Immature natural killer cell (primary cell): ENCODE measurements at places on chromosomes 16 and 17. TPM values are rescaled to one million over a fixed set of nuclear protein-coding genes. Genes with fewer than 3 reads are reported as not detected.

DNA sequence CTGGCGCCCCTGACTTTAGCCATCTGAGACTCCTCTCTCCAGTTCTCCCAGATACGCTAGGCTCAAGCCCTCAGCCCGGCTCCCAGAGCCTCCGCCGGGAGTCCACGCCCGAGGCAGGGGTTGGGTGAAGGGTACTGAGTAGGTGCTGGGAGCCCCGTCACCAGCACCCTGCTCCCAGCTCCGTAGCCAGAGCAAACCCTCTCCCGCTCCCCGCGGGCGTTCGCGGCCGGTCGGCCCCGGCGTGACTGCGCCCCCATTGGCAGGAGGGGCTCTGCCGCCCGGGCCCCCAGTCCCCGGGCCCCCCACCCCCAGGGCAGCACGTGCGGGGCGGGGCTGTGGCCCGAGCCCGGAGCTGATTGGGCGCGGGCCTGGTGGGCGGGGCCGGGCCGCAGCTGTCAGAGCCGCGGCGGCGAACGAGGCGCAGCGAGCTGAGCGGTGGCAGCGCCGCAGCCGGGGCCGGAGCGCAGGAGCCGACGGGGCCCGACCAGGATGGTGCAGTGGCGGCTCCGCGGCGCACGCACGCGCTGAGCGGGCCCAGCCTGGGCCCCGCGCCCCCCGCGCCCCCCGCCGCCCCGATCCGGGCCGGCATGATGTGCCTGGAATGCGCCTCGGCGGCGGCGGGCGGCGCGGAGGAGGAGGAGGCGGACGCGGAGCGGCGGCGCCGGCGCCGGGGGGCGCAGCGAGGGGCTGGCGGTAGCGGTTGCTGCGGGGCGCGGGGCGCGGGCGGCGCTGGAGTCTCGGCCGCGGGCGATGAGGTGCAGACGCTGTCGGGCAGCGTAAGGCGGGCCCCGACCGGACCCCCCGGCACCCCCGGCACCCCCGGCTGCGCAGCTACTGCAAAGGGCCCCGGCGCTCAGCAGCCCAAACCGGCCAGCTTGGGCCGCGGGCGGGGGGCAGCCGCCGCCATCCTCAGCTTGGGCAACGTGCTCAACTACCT is at the start of gene SPNS2:
Gene SPNS2 (plus strand): TSS at position 421 of the 937 bp plus-strand sequence. CDS start 167 bp downstream, at position 588.
- no peaks in the 10 kb centered on the region for H3K36me3 ChIP-seq
- peak; percentile 43 for DNase-seq
- H3K4me1 ChIP-seq, result peaks cover 20% of the 10 kb centered on the region
- H3K4me3 ChIP-seq, result peak within 1 kb of the TSS; percentile 79

DNA sequence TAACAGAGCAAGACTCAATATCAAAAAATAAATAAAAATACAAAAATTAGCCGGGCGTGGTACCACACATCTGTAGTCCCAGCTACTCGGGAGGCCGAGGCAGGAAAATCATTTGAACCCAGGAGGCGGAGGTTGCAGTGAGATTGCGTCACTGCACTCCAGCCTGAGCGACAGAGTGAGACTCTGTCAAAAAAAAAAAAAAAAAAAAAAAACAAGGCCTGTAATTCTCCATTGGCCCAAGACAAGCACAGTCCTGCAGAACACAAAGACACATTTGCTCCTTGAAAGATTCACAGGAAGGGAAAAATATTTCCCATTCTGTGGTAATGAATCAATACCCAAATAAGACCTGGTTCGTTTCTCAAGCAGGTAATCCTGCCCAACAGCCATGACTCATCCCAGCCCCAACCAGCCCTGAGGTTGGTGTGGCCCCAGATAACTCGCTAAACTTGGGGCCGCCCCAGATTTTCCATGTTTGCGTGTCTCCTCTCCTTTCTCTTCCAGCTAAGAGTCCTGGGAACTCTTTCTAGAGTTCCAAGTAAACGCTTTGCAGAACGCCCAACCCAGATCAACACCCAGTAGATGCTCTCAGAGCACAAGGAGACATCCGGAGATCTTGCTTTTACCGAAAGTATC is 40.3 kb upstream of the SNN start:
- no peak for DNase-seq
- no peak overlapping the region for H3K4me3 ChIP-seq
- peak overlapping the region; percentile 30 for H3K27ac ChIP-seq

FAM234A gene
- polyA plus RNA-seq, result 24.4 TPM

RAB11FIP4 gene
- 22.1 TPM for polyA plus RNA-seq

- no peak for DNase-seq
- H3K27me3 ChIP-seq, result peaks cover 2% of the 10 kb centered on the region
- H3K27ac ChIP-seq, result no peak overlapping the region
- peaks cover 4% of the 10 kb centered on the region for H3K4me1 ChIP-seq
- no peaks in the 10 kb centered on the region for H3K36me3 ChIP-seq
- H3K4me3 ChIP-seq, result no peak overlapping the region
Observed at GRCh38 chr17:18967916-18968315, 16.0 kb downstream of the SLC5A10 start.

RNF112 gene
- polyA plus RNA-seq, result not detected

DNA sequence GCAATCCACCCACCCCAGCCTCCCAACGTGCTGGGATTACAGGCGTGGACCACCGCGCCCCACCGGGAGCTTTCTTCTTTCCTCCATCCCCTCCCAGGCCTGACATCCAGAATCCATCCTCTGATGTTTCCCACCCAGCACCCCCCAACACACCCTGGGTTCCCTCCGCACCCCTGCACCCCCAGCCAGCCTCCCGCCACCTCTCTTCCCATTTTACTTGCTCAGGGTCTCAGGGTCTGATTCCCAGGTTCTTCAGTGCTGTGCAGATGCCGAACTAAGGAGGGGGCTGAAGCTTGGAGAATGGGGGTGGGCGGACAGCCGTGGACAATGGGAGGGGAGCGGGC is 225 bp downstream of the ASGR1 start:
- DNase-seq, result no peak
- peaks cover 11% of the 10 kb centered on the region for H3K4me1 ChIP-seq
- peaks cover 9% of the 10 kb centered on the region for H3K27me3 ChIP-seq
- H3K36me3 ChIP-seq, result no peaks in the 10 kb centered on the region
- H3K27ac ChIP-seq, result no peak overlapping the region
- H3K4me3 ChIP-seq, result no peak overlapping the region

POLR3K gene
- polyA plus RNA-seq, result 26.9 TPM

TBC1D3E gene
- not detected for polyA plus RNA-seq

CCP110 gene
- polyA plus RNA-seq, result 10.1 TPM

GRCh38 chr16:75745823-75746222 is 19.5 kb upstream of the CPHXL start:
- H3K27ac ChIP-seq, result no peak overlapping the region
- no peak for DNase-seq

GRCh38 chr17:37698911-37699255 is 46.0 kb downstream of the HNF1B start:
- peaks cover 20% of the 10 kb centered on the region for H3K27me3 ChIP-seq
- no peaks in the 10 kb centered on the region for H3K36me3 ChIP-seq
- H3K4me1 ChIP-seq, result no peaks in the 10 kb centered on the region
- no peak overlapping the region for H3K27ac ChIP-seq

DNA sequence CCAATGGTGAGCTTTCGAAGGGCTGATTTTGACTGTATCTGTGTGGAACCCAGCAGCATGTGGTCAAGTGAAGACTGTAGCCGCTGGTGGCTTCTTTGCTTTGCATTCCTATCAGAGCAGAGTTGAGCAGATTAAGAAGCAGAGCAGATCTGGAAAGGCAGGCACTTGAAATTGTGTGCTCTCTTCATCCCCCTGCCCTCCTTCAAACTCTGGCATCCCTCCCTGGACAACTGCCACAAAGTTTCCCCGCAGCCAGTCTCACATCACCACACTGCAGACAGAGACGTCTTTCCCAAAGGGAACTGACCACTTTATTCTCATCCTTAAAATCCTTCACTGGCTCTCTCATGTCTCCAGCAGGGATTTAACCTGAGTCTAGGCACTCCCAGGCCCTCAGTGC is 237.1 kb upstream of the DYNLRB2 start:
- H3K27me3 ChIP-seq, result peaks cover 11% of the 10 kb centered on the region
- no peaks in the 10 kb centered on the region for H3K36me3 ChIP-seq
- H3K27ac ChIP-seq, result no peak overlapping the region
- H3K4me3 ChIP-seq, result no peak overlapping the region

DNA sequence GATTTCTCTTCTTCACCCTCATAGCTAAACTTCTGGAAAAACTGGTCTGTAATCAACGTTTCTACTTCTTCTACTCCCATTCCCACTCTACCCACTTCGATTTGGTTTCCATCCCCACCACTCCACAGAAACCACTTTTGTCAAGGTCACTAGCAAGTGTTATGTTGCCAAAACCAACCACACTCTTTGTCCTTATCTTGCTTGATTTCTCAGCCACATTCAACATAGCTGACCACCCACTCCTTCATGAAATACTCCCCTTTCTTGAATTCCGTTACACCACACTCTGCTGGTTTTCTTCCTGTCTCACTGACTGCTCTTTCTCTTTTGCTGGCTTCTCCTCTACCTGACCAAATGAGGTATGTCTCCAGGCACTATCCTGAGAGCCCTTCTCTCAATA is 11.9 kb downstream of the IKZF3 start:
- peaks cover 65% of the 10 kb centered on the region for H3K4me1 ChIP-seq
- H3K27me3 ChIP-seq, result no peaks in the 10 kb centered on the region
- peak overlapping the region; percentile 40 for H3K4me3 ChIP-seq
- peak; percentile 40 for DNase-seq
- peaks cover 4% of the 10 kb centered on the region for H3K36me3 ChIP-seq

GRCh38 chr16:19348125-19348524 is 62.6 kb downstream of the CLEC19A start:
- peaks cover 2% of the 10 kb centered on the region for H3K27me3 ChIP-seq
- no peak overlapping the region for H3K4me3 ChIP-seq
- DNase-seq, result no peak
- no peaks in the 10 kb centered on the region for H3K4me1 ChIP-seq
- H3K27ac ChIP-seq, result no peak overlapping the region

DNA sequence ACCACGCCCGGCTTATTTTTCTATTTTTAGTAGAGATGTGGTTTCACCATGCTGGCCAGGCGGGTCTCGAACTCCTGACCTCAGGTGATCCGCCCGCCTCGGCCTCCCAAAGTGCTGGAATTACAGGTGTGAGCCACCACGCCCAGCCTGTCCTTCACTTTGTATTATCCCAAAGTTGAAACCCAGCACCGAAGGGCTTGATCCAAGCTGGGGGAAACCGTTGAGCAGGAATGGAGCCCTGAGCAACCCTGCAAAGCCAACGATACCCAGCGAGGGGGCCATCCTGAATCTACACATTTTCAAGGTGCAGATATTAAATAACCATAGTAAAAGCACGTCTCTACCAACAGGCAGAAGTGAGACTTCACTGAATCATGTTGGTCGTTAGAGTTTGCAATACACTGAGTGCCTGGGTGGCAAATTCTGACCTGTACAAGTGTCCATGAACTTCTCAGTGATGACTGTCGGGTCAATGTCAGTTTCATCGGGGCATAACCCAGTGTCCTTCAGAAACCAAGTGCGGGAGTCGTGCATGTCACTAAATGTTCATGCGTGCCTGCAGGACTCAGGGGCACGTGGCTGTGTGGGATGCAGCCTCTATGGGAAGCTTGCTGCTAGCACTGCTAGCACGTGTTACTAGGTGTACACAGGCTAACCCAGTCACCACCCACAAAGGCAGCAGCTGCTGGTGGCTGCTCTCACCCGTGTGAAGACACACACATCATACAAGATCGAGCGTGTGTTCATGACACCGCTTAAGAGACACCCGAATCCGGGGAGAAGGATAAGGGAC is 10.5 kb upstream of the RBFOX3 start:
- no peaks in the 10 kb centered on the region for H3K4me1 ChIP-seq
- no peak overlapping the region for H3K27ac ChIP-seq
- no peak overlapping the region for H3K4me3 ChIP-seq
- DNase-seq, result no peak
- no peaks in the 10 kb centered on the region for H3K27me3 ChIP-seq
- H3K36me3 ChIP-seq, result no peaks in the 10 kb centered on the region

- peaks cover 2% of the 10 kb centered on the region for H3K27me3 ChIP-seq
- no peaks in the 10 kb centered on the region for H3K4me1 ChIP-seq
- H3K4me3 ChIP-seq, result no peak overlapping the region
Observed at GRCh38 chr17:44595216-44595775, 38.0 kb downstream of the FZD2 start.

DNA sequence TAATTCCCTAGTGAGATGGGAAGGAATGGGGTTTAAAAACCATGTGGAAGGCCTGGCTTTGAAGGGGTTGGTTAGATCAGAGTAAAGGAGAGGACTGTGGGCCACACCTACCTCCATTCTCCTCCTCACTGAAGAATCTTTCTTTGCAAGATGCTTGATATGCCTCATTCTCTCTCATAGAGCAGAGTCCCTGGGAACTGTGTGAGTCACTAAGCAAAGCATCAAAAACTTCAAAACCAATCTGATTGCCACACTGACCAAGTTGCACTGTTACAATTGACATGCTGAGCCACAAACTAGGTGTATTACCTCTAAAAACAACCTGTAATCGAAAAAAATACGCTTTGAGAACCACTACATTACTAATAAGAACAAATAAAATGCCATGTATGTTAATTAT is 2.0 kb downstream of the TUBD1 start:
- H3K4me1 ChIP-seq, result peaks cover 57% of the 10 kb centered on the region
- H3K4me3 ChIP-seq, result peak overlapping the region; percentile 63
- H3K27me3 ChIP-seq, result peaks cover 12% of the 10 kb centered on the region
- peaks cover 6% of the 10 kb centered on the region for H3K36me3 ChIP-seq
- no peak for DNase-seq

FBXO39 gene
- not detected for polyA plus RNA-seq

DNA sequence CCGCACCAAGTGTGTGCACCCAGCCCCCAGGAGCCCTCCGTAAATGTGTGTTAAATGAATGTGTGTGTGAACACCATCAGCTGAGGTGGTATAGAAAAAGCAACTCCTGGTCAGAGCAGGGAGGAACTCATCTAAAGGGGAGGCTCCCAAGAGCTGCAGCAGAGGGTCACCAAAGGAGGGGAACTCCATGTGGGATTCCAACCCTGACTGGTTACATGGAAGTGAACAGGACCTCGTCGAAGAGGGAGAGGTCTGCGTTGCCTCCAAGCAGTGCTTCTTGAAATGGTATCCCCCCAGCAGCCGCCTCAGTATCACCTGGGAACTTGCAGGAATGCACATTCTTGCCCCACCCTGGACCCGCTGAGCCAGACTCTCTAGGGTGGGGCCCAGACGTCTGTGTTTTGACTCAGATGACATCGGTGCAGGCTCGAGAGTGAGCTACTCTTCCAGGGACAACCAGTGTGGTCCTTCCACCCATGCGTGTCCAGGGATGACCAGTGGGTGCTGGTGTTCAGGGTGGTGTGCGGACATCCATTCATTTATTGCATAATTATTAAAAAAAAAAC is 30.8 kb downstream of the ADCY9 start:
- peaks cover 7% of the 10 kb centered on the region for H3K27me3 ChIP-seq
- H3K4me3 ChIP-seq, result no peak overlapping the region
- no peak overlapping the region for H3K27ac ChIP-seq
- DNase-seq, result no peak
- peaks cover 4% of the 10 kb centered on the region for H3K36me3 ChIP-seq
